GM12878 (cell line): ENCODE measurements at places on chromosomes 16 and 17.
A peak's percentile ranks its signal among the peaks of the same experiment; 100 is the strongest.

DNA sequence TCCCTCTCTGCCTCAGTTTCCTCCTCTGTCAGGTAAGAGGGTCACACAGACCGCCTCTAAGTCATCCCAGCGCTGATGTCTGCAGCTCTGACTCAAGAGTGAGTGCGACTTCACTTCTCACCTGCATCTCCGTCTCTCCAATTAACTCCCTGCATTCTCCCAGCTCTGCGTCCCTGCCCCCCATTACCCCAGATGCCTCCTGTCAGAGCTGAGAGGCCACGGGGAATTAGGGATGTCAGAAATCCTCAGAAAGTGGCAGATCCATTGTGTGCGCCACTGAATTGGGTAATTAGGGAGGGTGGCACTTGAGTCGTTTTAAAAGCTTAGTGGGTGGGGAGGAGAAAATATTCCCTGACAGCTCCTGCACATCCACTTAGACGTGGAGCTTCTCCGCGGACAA, 885.4 kb upstream of the EEF2KMT start:
- DNase-seq, result no peak

- DNase-seq, result no peak
Measured at GRCh38 chr16:57245472-57246113, 534 bp downstream of the ARL2BP start.

- DNase-seq, result no peak
Measured at GRCh38 chr17:29018788-29019474, 13.1 kb upstream of the SEZ6 start.

GRCh38 chr16:26454102-26454501, 612.6 kb upstream of the C16orf82 start:
- no peak for DNase-seq

DNA sequence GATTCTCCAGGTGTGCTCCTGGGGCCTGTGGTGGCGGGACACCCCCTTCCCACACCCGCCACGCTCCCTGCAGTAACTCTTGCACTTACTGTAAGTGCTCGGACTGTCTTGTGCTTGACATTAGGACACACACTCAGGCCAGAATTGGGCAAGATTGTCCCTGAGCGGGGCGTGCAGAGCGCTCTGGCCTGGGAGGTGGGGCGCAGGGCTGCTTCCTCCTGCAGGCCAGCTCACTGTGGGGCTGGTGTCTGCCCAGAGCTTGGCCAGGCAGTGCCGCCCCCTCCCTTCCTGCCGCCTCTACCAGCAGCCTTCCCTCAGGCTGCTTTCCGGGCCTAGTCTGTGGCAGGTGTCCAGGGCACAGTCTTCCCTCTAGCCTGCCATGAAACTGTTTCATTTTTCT, 6.1 kb upstream of the ATP6V0C start:
- DNase-seq, result no peak

GRCh38 chr16:50120711-50121110, 32.4 kb upstream of the TENT4B start:
- DNase-seq, result no peak

GRCh38 chr16:12545792-12546342, 257.8 kb downstream of the CPPED1 start:
- peak; percentile 57 for DNase-seq

DNA sequence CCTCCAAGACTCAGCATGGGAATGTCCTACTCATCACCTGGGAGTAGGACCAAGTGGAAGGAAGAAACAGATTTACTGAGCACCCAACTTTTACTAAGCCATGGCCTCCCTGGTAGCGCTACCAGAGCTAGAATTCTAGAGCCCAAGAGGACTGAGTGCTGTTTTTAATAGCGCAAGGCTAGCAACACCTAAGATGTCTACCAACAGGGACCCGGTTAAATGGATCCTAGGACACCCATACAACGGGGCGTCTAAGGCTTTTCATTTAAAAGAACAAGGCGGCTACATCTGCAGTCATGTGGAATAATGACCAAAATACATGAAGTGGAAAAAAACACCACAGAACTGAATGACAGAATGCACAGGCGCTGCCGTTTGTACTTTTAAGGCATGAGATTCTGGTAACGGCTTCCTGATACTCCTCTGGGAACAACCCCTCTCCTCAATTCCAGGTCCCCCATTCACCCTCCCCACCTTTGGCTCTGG, 5.1 kb downstream of the GGA2 start:
- DNase-seq, result no peak

DNA sequence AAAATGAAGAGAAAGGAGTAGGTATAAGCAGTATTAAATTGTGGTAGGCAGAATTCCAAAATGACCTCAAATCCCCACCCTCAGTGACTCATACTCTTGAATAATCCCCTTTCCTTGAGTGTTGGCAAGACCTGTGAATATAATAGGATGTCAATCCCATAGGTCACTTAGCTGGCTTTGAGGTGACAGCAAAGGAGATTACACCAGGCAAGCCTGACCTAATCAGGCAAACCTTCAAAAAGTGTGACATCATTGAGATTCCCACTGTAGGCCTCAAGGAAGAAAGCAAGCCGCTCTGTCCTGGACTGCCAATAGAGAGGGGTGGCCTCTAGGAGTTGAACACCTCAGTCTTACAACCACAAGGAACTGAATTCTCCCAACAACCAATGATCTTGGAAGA, 535.2 kb downstream of the RBFOX1 start:
- no peak for DNase-seq

DNA sequence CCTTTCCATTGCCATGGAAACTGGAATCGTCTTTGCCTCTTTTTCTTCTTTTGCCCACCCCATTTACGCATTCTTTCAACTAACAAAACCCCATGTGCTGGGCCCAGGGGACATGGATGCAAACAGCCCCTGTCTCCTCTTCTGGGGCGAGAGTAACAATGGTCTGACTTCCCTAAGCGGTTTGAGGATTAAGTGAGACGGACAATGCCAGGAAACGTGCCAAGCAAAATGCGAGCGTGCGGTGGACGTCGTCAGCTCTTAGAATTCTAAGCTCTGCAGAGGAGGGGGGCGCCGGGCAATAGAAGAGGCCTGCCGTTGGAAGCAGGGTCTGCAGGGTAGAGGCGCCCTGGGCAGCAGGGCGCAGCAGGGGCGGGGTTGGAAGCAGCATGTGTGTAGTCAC, 42.4 kb upstream of the JPH3 start:
- no peak for DNase-seq

DNA sequence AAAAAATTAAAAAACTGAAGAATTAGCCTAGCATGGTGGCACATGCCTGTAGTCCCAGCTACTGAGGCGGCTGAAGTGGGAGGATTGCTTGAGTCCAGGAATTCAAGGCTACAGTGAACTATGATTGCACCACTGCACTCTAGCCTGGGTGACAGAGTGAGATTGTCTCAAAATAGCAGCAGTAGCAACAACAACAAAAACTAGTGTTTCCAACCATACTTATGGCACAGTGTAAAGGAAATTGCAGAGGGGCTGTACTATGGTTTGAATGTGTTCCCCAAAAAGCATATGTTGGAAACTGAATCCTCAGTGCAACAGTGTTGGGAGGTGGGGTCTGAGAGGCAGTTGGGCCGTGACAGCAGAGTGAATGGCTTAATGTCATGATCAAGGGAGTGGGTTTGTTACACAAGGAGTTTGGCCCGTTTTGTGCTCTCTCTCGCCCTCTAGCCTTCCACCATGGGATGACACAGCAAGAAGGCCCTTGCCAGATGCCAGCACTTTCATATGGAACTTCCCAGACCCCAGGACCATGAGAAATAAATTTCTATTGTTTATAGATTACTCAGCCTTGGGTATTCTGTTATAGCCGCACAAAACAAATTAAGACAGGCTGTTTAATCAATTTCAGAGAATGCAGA, 70.0 kb downstream of the PGS1 start:
- no peak for DNase-seq

- DNase-seq, result no peak
Measured at GRCh38 chr17:57412520-57413096, 156.3 kb downstream of the MSI2 start.

GRCh38 chr16:70494777-70495176, 28.6 kb downstream of the COG4 start:
- no peak for DNase-seq

DNA sequence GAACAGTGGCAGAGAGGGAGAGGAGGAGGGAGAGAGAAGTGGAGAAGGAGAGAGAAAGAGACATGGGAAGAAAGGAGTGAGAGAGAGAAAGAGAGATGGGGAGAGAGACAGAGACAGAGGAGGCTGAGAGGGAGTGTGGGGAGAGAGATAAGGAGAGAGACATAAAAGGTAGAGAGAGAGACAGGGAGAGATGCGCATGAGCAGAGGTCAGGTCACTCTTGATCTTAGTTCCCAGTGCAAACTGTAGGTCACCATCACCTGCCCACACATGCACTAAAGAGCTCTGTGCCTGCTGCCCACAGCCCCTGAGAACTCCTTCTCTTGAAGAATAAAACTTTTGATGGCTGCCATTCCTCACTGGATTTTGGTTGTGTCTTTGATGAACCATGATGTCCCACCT, 14.9 kb downstream of the KRT33A start:
- no peak for DNase-seq

GRCh38 chr16:4637501-4638166, 13.0 kb downstream of the MGRN1 start:
- DNase-seq, result no peak

- DNase-seq, result no peak
Measured at GRCh38 chr17:6554871-6555330, 1.5 kb downstream of the PITPNM3 start.

DNA sequence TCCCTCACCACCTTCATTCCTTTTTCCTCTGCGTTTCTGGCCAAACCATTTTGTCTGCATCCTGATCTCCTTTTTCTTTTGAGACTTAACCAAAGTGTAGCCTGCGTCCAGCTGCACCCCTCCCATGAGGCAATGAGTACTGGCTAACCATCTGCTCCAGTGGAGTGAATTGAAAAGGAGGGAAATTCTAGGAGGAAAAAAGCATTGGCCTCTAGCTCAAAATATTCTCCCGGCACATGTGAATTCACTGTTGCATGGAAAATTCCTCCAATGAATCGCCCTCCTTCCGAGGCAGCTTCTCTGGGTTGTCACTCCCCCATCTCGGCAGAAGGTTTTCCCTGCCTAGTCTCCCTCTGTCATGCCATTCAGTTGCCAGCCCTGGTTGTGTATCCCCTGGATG, 5.6 kb downstream of the RAP1GAP2 start:
- DNase-seq, result no peak

GRCh38 chr16:86854626-86855294, 276.4 kb downstream of the FOXL1 start:
- no peak for DNase-seq

- no peak for DNase-seq
Measured at GRCh38 chr17:43536236-43536992, 9.7 kb downstream of the ETV4 start.

DNA sequence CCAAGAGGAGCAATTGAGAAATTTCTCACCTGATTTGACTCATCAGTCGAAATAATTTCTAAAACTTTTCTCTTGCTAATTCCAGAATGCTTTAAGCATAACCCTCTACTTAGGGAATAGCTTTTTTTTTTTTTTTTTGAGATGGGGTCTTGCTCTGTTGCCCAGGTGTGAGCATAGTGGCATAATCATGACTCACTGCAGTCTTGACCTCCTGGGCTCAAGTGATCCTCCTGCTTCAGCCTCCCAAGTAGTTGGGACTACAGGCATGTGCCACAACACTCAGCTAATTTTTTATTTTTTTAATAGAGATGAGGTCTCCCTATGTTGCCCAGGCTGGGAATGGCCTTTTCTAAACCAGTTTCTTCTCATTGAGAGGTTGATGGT, 13.7 kb upstream of the NFATC3 start:
- no peak for DNase-seq

- DNase-seq, result no peak
Measured at GRCh38 chr16:77551357-77551756, 116.5 kb upstream of the ADAMTS18 start.

GRCh38 chr17:32102172-32102571, 40.1 kb upstream of the RHOT1 start:
- no peak for DNase-seq

DNA sequence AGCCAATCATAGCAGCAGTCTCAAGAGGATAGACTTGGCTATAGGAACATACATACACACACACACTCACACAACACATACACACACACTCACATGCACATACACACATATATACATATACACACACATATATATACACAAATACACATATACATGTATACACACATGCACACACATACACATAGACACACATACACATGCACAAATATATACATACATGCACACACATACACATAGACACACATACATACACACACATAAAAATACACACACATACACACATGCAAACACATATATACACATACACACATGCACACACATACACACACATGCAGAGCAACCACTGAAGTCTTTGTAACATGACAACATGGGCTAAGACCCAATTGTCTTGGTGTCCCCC, 19.7 kb downstream of the CBLN1 start:
- DNase-seq, result no peak

GRCh38 chr17:34301986-34302385, 16.4 kb downstream of the CCL11 start:
- DNase-seq, result no peak

DNA sequence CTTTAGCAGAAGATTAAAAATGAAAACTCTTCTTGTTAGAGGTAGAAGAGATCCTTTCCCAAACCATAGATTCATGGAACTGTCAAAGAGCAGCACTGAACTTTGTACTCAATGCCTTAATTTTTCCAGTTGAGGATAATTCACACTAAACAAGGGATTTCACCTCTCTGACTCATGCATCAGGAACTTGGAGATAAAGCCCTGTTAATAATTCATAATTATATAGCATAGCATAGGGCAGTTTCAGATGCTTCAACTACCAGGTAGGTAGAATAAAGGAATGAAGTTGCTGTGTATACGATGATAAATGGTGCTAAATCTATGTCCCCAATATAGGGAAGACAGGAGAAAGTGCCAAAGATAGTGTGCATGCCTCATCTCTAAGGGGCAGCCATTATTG, 450.4 kb downstream of the MAF start:
- no peak for DNase-seq

GRCh38 chr16:2979669-2980226, 498 bp downstream of the PKMYT1 start:
- DNase-seq, result no peak

DNA sequence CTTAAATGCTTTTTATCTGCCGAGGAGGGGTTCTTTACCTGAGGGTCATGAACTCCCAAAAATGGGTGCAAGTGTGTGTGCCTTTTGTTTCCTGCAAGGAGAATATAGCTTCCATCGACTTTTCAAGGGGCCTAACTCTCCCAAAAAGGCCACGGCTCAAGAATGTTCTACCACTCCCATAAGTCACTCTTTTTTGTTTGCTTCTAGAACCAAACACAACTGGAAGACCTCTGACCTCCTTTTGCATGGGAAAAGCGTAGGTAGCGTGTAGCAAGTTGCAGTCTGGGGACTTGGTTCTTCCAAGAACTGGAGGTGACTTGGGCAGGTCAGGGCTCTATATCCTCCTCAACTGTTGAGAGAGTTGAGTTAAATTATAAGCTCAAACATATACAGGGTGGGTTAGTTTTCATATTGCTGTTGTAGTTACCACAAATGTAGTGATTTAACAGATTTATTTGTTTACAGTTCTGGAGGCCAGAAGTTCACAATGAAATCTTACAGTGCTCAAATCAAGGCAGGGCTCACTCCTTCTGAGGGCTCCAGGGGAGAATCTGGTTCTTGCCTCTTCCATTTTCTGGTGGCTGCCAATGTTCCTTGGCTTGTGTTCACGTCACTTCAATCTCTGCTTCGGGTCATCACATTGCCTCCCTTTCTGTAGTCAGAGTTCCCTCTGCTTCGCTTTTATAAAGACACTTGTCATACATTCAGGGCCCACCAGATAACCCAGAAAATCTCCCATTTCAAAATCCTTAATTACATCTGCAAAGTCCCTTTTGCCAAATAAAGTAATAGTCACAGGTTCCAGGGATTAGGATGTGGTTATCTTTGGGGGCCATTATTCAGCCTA, 1.4 kb downstream of the TMEM97 start:
- no peak for DNase-seq
